ENCODE measurements at places on chromosomes 5 and 9.
A peak's percentile ranks its signal among the peaks of the same experiment; 100 is the strongest.

GRCh38 chr5:165996201-165996875 is 2295.1 kb upstream of the WWC1 start:
- H3K27me3 ChIP-seq = no peaks in the 10 kb centered on the region
- H3K27ac ChIP-seq = no peak overlapping the region
- no peak for DNase-seq
- no peaks in the 10 kb centered on the region for H3K36me3 ChIP-seq

- no peaks in the 10 kb centered on the region for H3K27me3 ChIP-seq
- H3K4me3 ChIP-seq = no peak overlapping the region
- no peak overlapping the region for H3K27ac ChIP-seq
- H3K4me1 ChIP-seq = no peaks in the 10 kb centered on the region
- no peak for DNase-seq
Measured at GRCh38 chr5:82865625-82866024, 211.6 kb downstream of the TMEM167A start.

GRCh38 chr5:93069276-93069675 is 511.7 kb downstream of the NR2F1-AS1 start:
- H3K27me3 ChIP-seq = no peaks in the 10 kb centered on the region
- DNase-seq = no peak
- H3K4me1 ChIP-seq = no peaks in the 10 kb centered on the region
- H3K27ac ChIP-seq = no peak overlapping the region
- H3K36me3 ChIP-seq = no peaks in the 10 kb centered on the region
- no peak overlapping the region for H3K4me3 ChIP-seq

DNA sequence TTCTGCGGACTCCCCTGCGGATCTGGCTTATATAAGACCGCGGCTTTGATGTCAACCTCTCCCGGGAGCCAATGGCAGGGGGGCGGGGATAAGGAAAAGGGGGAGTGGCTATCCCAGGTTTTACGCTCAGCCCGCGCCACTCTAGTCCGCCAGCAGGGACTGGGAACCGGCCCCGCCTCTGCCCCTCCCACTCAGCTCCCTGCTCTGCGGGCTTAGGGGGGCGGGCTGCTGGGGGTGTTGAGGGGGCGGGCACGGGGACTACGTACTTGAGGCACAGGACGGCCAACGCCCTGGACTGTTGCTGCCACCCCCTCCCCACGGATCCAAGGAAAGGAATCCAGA is at the start of gene HAND1:
Gene HAND1, minus strand, starts transcription at position 4 of the 342 bp plus-strand sequence. CDS start 219 bp downstream, outside the sequence.
- H3K36me3 ChIP-seq = no peaks in the 10 kb centered on the region
- H3K4me3 ChIP-seq = peak within 1 kb of the TSS; percentile 43
- H3K4me1 ChIP-seq = peaks cover 17% of the 10 kb centered on the region
- peaks cover 56% of the 10 kb centered on the region for H3K27me3 ChIP-seq

DNA sequence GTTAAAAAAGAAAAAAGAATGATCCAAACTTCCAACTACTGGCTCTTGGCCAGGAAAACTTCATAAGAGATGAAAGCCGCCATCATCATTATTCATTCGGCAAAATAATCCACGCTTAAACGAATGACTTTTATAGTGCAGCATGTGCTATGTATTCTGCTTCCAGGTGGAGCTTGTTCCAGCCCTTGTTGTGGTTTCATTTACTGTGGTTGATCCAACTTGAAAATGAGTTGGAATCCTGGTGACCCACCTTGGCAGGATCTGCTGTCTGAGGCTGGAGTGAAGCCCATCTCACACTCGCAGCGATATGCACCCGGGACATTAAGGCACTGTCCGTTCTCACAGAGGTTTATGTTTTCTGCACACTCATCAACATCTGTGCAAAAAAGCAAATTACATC is 209.6 kb downstream of the FBN2 start:
- no peaks in the 10 kb centered on the region for H3K4me1 ChIP-seq
- H3K27me3 ChIP-seq = no peaks in the 10 kb centered on the region
- no peak for DNase-seq
- peaks cover 15% of the 10 kb centered on the region for H3K36me3 ChIP-seq
- H3K4me3 ChIP-seq = no peak overlapping the region

DNA sequence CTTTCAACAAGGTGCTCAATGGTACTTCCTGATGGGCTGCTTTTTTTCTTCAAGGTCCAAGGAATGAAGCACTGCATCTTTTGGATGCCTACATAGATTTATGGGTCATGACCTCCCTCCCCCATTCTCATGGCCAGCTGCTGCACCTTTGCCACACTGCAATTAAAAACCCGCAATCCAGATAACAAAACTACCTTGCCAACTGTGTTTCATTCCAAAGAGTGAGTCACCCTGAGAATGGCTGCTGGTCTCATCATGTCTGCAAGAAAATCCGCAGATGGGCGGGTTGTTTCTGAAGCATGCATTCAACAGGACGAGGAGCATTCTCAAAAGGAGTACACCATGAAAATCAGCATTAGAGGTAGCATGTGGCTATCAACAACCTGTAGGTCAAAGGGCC is 139.8 kb downstream of the ELAVL2 start:
- no peaks in the 10 kb centered on the region for H3K36me3 ChIP-seq
- H3K27ac ChIP-seq = no peak overlapping the region
- peaks cover 16% of the 10 kb centered on the region for H3K4me1 ChIP-seq
- H3K27me3 ChIP-seq = no peaks in the 10 kb centered on the region
- H3K4me3 ChIP-seq = no peak overlapping the region
- DNase-seq = peak; percentile 82

DNA sequence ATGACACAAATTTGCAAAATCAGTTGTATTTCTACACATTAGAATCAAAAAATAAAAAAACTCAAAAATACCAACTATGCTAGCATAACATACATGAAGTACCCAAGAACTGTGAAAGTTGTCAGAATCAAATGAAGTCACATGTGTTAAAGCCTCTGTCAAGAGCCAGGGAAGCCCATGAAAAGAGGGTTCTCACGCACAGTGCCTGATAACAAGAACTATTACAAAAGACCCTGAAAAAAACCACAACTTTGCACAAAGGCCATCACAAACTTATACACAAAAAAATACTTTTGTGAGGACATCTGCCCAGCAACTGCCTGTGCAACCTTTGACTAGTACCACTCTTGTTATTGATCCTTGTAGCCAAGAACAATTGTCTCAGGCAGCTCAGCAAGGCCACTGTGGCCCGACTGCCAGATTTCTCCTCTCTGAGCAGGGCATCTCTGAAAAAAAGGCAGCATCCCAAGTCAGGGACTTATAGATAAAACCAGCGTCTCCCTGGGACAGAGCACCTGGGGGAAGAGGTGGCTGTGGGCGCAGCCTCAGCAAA is 28.9 kb upstream of the HNRNPA0 start:
- H3K4me3 ChIP-seq = no peak overlapping the region
- no peaks in the 10 kb centered on the region for H3K27me3 ChIP-seq
- no peaks in the 10 kb centered on the region for H3K36me3 ChIP-seq
- no peak overlapping the region for H3K27ac ChIP-seq
- no peak for DNase-seq
- H3K4me1 ChIP-seq = no peaks in the 10 kb centered on the region

GRCh38 chr5:102627315-102627714 is 127.8 kb upstream of the PAM start:
- no peaks in the 10 kb centered on the region for H3K36me3 ChIP-seq
- H3K4me1 ChIP-seq = no peaks in the 10 kb centered on the region
- H3K27me3 ChIP-seq = no peaks in the 10 kb centered on the region
- no peak overlapping the region for H3K4me3 ChIP-seq

DNA sequence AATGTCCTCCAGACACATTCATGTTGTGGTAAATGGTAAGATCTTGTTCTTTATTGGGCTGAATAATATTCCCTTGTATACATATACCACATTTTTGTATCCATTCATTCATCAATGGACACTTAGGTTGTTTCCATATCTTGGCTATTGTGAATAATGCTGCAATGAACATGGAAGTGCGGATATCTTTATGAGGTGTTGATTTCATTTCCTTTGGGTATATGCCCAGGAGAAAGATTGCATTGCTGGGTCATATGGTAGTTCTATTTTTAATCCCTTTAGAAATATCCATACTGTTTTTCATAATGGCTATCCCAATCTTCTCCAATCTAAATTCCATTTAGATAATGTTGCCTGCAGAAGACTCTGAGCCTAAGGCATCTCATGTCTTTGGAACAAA is 78.0 kb upstream of the TNC start:
- H3K4me3 ChIP-seq = no peak overlapping the region
- no peaks in the 10 kb centered on the region for H3K36me3 ChIP-seq
- no peak for DNase-seq
- H3K27me3 ChIP-seq = no peaks in the 10 kb centered on the region
- no peak overlapping the region for H3K27ac ChIP-seq

DNA sequence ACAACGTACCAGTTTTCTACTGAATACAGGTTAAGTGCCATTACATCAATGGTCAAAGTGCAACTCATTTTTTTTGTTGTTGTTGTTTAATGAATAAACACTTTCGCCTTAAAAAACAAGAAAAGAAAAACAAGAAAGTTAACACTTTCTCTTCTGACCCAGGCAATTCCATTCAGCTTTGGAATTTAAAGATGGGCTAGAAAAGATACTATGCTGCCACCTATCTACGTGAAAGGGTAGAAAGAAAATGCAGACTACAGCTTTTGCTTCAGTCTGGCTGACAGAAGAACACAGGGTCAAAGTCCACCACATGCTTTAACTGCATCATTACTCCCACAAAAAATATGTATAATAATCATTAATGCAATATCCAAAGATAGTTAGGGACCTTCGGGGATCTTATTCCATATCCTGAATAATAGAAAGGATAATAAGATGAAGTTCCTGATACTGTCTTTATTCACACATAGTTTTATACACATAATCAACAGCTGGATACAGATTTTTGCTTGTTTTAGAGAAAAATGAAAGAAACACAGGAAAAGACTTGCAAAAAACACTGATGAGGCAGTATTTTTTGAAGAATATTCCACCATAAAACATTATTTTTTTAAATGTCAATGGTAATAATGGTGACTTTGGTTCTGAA is 40.4 kb downstream of the ZDHHC21 start:
- H3K4me1 ChIP-seq = no peaks in the 10 kb centered on the region
- H3K27me3 ChIP-seq = no peaks in the 10 kb centered on the region
- DNase-seq = peak; percentile 62
- no peak overlapping the region for H3K4me3 ChIP-seq
- no peak overlapping the region for H3K27ac ChIP-seq
- H3K36me3 ChIP-seq = no peaks in the 10 kb centered on the region

GRCh38 chr5:9197881-9198260 is 348.0 kb downstream of the SEMA5A start:
- DNase-seq = no peak
- H3K36me3 ChIP-seq = peaks cover 1% of the 10 kb centered on the region
- no peak overlapping the region for H3K27ac ChIP-seq
- no peaks in the 10 kb centered on the region for H3K27me3 ChIP-seq
- H3K4me3 ChIP-seq = no peak overlapping the region
- peaks cover 3% of the 10 kb centered on the region for H3K4me1 ChIP-seq

GRCh38 chr5:177452688-177453638 is 6.3 kb downstream of the PRR7 start:
- H3K36me3 ChIP-seq = peaks cover 3% of the 10 kb centered on the region
- no peak overlapping the region for H3K4me3 ChIP-seq
- no peaks in the 10 kb centered on the region for H3K4me1 ChIP-seq
- no peak overlapping the region for H3K27ac ChIP-seq
- no peaks in the 10 kb centered on the region for H3K27me3 ChIP-seq

DNA sequence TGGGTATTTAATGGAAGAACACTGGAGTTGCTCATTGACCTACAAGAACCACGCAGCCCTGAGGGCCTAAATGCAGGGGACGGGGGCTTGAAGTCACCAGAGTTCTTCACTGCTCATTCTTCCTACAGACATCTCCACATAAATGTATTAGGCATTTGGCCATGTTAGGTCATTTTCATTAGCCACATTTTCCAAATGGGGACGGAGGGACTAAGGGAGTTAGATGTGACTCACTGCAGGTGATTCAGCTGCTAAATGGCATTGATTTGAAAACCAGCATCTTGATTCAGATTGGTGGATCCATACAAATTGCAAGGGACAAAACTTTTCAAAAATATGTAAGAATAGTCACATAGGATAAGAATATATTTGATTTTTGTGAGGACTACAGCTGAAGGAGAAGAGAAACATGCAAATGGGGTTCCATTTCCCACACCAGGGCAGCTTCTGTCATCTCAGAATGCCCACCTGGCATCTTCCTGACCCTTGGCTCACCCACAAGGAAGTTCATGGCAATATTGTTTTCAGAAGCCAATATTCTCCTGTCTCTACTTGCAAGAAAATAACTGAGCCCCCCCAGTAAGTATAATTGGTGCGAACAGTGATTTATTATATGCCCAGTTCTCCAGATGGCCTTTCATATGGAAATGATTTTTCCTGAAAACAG is 264.8 kb downstream of the DOCK8 start:
- H3K27me3 ChIP-seq = no peaks in the 10 kb centered on the region
- no peak overlapping the region for H3K4me3 ChIP-seq

DNA sequence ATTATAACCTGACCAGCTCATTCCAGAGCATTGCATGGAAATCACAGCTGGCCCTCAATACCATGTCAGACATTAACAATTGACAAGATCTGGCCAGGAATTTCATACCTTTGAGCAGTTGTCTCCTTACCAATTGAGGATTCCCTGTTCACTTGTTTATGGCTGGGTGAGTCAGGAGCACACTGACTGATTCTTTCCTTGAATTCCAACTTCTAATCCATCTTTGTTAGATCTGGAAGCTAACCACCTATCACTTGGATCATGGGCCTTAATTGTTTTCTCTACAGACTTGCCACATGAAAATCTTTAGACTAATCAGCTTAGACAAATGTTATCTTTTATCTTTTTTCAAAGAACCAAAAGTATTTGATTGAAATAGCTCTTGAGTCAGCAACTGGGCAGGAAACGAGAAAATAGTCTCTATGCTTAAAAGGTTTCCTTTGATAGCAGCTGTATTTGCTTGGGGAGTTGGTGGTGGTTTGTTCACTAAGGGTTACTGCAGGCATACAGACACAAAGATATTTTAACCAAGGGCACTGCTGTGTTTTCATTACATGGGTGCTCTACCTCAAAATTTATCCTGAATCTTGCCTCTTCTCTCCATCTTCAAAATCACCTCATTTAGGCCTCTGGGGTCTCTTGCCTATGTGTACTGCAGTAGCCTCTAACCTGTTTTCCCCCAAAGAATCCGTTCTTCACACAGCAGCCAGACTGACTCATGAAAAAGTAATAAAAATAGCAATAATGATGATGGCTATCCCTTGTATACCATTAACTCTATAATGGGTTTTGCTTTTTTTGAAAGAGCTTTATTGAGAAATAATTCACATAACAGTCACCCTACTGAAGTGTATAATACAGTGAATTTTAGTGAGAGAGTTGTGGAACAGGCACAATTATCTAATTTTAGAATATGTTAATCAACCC is 197.0 kb upstream of the NMUR2 start:
- no peak overlapping the region for H3K4me3 ChIP-seq
- H3K36me3 ChIP-seq = no peaks in the 10 kb centered on the region
- peaks cover 2% of the 10 kb centered on the region for H3K4me1 ChIP-seq
- H3K27ac ChIP-seq = peak overlapping the region; percentile 96
- H3K27me3 ChIP-seq = no peaks in the 10 kb centered on the region

All from mesendoderm (in vitro differentiated cells).